ENCODE measurements at places on chromosomes 11 and 22.

DNA sequence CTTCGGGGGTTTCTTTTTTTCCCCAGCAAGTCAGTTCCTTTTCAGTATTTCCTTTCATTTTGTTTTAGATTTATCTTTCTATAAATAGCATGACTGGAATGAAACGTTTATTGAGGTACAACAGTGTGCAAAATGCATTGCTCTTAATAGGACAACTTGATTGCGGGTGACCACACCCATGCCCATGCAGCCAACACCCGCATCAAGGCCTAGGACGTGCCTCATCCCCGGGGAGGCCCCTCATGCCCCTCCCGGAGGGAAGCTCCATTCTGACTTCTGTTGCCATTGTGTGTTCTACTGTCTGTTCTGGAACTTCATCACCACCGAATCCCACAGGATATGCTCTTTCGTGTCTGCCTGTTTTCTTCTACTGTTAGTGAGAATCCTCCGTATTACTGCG is 82.2 kb downstream of the RPS6KA4 start:
- DNase-seq, result no peak

- peak; percentile 22 for DNase-seq
Measured at GRCh38 chr11:46112961-46113607, 8.2 kb downstream of the PHF21A start.

DNA sequence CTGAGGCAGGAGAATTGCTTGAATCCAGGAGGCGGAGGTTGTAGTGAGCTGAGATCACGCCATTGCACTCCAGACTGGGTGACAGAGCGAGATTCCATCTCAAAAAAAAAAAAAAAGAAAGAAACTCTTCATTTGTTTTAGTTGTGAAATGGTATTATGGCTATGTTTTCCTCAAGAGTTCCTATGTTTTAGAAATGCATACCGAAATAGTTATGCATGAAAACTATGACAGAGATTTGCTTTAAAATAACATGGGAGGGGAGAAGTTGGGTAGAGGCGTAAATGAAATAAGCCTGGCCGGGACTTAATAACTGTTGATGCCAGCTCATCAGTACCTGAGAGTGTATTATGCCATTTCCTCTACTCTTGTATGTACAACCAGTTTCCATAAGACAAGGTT is 48.3 kb downstream of the FEZ1 start:
- DNase-seq, result no peak

- DNase-seq, result no peak
Measured at GRCh38 chr11:132237781-132238180, 867.4 kb downstream of the NTM start.

DNA sequence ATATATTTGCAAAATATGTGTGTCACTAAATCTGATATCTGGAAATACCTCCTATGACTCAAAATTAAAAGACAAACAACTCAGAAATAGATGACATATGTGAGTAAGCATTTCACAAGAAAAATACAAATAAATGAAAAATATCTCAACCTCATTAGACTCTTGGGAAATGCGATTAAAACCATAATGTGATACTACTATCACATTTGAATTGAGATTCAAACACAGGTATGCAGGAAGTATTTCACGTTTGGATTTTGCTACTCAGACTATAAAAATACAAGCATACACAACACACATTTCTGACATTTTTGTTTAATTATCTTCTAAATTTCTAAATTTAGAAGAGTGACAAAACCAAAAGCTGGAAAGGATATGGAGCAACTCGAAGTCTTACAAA is 811.9 kb upstream of the LRRC4C start:
- no peak for DNase-seq

GRCh38 chr11:66328302-66329144 is 7.7 kb downstream of the RIN1 start:
- DNase-seq, result peak; percentile 72

GRCh38 chr11:44192462-44193100 is 97.1 kb downstream of the EXT2 start:
- no peak for DNase-seq

Data from NCI-H524 (cell line).